ENCODE measurements at places on chromosomes 3 and 15.

DNA sequence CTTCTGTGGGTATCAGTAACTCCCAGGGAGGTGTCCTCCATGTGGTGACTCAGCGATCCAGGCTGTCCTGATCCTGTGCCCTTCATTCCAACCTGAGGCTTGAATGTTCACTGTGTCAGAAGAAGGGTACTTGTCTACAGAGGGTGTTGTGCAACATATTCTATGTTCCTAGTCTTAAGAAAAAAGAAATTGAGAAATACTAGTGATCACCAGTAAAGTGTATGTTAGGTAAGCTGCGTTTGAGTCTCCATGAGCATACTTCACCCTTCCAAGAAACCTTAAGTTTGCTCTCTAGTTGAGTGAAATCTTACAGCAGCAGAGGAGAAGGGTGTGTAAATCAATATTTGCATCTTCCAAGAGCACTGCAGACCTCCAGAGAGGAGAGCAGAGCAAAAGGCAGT lies 122.2 kb upstream of the SLC24A5 start:
- no peak for DNase-seq

- no peak for DNase-seq
Measured at GRCh38 chr3:178270838-178271237, 265.4 kb upstream of the KCNMB2 start.

DNA sequence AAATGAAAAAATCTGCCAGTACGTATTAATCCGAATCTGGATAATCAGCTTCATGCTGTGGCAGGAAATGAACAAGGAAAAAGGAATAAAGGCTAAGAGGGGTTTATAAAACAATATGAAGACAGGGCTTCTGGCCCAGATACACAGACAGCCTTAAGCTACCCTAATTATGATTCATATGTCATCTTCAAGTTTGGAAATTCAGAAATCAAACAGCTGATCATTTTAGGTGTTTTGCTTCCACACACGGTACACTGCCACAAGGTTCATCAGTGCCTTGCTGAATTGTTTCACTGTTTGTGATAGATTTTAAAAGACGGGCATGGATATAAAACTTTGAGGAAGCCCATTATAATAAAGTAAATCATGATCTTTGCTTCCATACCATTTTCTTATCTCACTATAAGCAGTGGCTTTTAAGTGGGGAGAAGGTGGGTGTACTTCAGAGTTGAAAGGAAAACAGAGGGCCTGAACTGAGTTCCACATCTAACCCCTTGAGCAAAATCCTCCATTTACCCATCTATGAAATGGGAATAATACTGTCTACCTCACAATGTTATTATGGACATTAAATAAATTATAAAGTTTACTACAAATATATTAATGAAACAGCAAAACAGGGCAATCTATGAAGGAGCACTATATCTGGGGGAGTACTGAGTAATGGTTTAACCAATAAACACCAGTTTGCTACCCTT lies 15.7 kb downstream of the GTPBP8 start:
- DNase-seq, result no peak

DNA sequence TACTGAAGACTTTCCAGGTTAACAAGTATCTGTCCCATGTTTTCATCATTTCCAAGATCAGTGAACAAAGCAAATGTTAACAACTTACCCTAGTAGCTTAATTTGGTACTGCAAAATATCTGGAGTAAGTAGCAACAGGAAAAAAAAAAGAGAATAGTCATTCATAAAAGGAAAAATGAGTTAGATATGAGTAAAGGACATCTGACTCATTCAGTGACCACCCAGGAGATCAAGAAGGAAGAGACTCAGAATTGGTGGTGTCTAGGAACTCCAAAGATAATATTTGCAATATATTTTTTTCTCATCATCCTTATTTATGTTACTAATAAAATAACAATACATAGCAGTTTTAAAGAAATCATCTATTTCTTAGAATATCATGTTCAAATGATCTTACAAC lies 253.8 kb upstream of the COL8A1 start:
- no peak for DNase-seq

DNA sequence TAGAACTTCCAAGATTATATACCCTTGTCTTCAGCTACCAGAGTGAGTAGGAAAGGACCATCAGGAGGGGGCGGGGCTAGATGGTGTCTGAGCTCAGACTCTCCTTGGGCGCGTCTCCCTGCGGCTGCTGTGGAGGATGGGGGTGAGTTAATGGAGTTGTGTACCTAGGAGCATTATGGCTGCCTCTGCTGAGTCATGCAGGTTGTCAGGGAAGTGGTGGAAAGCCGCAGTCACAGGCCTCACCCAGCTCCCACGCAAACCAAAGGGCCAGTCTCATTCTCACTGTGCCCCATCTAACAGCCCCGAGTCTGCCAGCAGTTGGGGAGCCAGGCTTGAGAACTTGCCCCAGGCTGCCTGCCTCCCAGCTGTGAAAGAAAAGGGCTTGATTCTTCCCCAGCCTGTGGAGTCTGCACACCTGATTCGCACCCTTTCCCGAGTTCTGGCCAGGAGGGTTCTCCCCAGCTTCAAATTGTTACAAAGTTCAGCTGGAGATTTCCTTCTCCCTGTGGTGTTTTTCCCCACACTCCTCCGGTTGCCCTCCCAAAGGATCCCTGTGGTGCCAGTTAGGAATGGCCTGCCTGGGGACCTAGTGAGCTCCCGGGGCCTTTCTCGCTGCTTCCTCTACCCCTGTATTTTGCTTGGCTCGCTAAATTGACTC lies 143.3 kb downstream of the HCN4 start:
- no peak for DNase-seq

GRCh38 chr3:124939661-124940060 lies 5.1 kb upstream of the MUC13 start:
- DNase-seq, result no peak

GRCh38 chr3:87318617-87319021 lies 42.2 kb upstream of the POU1F1 start:
- DNase-seq, result no peak

DNA sequence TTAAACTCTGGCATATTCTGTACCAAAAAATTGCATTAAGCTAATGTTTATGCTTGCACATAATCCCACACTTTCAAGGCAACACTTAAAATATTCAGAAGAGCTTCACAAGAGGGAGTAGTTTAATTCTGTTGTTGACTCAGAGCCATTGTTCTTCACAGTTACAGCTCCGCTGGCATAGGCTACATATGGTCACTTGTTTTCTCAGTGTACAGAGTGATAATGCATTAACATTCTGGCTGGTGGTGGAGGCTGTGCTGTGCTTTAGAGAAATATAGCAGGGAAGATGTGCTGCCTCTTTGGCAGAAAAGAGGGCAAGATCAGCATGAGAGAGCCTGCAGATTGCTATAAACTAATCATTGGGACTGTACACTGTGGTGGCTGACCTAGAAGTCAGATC lies 13.3 kb downstream of the NLGN1 start:
- no peak for DNase-seq

DNA sequence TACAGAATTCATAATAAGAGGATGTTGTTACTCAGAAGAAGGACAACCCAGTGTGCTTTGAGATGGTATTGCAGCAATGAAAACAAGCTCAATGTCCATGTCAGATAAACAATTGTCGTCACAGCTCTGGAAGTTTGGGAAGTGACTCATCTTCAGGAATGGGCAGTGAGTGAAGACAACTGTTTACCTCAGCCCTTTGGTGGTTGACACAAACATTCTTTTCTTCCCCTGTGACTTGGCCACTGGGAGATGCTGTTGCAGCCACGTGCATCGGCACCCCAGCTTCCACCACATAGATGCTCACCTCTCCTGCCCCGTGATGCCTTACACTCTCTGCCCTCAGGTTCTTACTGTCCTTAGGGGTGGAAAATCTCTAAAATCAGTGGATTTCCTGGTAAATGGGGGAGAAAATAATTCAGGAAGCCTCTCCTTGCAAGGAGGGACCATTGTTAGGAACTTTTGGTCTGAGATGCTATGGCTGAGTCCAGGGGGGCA lies 114.1 kb upstream of the GALNT15 start:
- DNase-seq, result no peak

GRCh38 chr15:56776839-56777238 lies 43.5 kb upstream of the ZNF280D start:
- DNase-seq, result no peak

DNA sequence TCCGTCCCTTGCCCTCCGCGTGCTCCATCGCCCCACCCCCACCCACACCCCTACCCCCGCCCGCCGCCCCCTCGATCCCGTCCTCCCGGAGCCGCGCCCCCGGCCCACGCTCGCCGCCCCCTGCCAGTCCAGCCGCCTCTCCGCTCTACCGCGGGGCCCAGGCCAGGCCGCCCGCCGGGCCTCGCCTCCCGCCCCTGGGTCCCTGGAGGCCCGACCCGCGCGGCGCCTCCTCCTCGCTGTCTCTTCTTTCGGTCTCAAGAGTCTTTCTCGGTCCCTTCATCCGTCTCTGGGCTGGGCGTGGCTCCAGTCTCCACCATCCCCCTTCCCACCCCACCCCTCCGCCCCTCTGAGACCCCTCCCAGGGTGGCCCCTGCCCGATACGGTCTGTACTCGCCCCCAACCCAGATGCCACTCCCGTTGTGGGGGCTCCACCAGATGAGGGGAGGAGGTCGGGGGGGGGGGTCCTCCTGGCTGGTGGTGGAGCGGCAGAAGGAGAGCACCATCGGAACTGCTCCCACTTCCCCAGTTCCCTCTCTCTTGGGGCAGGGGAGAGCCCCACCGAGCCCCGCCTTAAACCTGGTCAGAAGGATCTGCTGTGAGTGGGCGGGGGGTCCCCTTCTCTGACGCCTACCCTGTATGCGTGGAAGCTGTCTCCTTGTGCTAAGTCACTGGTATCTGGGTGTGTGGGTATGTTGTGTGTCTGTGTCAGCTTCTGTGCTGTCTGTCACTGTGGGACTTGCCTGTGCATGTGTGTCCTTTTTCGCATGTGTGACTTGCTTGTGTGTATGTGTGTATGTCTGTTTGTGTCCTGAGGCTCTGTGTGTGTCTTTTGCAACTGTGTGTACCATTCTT lies 1.0 kb downstream of the PRKCD start:
- DNase-seq, result peak; percentile 51

DNA sequence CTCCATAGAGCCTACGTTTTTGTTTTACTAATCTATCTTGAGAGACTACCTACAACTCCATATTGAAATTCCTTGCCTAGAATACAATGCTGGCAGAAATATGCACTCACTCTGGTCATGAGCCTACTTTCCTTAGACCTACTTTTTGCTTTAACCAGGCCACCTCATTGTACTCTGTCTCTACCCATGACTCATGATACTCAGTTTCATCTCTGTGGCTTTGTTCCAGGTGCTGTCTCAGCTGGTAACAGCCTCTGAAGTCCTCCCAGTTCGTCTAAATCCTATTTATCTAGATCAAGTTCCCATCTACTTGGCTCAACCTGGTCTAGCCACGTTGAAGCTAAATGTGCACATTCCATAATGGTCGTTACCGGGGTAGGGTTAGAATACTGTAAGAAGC lies 536.4 kb downstream of the RSL24D1 start:
- no peak for DNase-seq

- DNase-seq, result peak; percentile 10
Measured at GRCh38 chr3:72336114-72336651, 512.1 kb downstream of the SHQ1 start.

DNA sequence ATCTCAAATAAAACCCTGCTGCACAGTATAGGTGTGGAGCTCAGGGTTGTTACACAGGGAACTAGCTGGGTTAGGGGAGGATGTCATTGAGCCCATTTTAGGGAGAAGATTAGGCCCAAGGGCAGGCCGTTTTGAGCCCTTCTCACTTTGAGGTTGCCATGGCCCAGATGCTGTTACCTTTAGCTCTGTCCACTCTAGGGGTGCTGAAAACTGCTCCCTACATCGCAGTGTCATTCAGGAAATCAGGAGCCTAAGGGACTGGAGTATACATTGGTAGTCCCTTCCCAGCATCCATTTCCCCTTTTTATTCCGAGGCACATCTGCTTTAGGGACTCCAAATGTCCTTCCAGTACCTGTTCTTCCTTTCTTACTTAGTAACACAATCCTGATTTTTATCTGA lies 79.0 kb upstream of the SELENOK start:
- DNase-seq, result no peak

GRCh38 chr3:28295898-28296490 lies 52.5 kb upstream of the ZCWPW2 start:
- no peak for DNase-seq

- DNase-seq, result peak; percentile 78
Measured at GRCh38 chr3:72155391-72156064, 370.6 kb upstream of the PROK2 start.

DNA sequence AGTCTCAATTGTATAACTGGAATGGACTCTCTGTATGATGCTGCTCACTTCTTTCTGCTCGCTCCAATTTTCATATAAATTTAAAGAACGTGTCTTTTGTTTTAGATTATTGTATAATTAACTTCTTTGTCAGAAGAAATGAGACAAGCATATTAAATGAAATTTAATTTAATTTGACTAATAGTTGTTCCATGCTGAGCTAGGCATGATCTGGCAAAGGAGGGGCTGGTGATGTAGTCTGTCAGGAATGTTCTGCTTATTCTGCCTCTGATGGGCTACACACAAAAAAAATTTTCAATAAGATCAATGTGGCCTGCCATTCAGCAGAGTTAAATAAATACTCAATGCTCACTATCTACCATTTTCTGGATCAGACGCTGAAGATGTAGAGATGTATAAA lies 208.4 kb upstream of the CD96 start:
- DNase-seq, result no peak

DNA sequence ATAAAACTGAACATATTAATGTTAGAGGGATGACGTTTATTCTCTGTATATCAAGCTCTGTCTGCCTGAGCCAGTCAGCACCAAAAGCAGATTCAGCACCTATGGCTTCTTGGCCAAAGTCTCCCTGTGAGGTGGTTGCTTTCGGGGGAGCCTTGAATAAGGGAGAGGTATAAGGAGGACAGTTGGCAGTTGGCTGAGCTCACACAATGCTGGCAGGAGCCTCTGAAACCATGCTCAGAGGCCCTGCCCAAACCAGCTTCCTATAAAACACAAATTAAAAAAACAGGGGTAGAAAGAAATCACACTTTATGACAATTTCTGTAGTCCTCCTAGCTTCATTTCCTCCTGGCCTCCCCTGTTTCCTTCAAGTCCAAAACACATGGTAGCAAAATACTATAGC lies 18.8 kb downstream of the ARHGEF3 start:
- DNase-seq, result no peak

DNA sequence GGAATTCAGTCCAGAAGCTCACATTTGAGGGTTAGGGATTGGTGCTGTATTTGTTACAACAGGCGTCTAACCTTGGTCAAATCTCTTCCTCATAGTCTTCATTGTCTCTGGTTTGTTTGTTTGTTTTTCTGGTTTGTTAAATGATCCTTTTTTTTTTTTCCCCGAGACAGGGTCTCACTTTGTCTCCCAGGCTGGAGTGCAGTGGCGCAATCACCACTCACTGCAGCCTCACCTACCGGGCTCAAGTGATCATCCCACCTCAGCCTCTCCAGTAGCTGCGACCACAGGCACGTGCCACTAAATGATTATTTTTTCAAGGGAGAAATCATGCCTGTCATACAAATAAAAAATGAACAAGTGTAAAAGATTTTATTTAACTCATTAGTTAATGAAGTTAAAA lies 14.3 kb upstream of the ADPGK start:
- DNase-seq, result no peak

DNA sequence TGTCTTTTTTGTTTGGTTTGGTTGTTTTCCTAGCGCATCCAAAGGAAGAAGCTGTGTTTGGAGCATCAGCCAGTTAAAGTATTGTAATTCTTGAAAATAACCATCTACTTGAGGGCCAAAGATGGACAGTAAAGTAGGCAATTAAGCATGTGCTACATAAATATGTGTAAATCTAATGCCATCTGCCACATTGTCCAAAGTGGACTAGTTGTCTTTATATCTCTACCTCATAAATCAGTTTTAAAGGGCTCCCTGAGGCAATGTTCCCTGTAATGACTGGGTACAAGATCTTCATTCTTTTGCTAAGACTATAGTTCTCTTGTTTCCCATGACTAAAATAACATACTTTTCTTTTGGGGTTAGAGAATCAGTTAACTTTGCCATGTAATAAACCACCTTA lies 460.0 kb upstream of the RARB start:
- DNase-seq, result no peak

Measured in femur (tissue), 1 donor.